ENCODE measurements at places on chromosomes 3 and 15.

DNA sequence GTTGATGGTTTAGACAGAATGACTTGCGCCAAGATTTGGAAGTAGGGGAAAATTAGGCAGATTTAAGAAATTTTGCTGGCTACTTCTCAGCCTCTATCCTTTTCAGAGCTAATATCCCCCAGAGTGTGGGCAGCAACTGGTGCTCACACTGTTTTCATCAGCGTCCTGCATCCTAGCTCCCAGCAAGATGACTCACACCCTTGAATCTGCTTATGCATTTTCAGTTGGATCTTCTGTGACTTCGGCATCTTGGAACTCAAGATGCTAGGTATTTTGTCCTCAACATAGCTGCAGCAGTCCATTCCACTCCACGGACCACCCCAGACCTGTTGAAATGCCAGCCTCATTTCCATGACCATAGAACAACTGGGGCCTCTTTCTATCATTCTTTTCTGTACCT, 336.1 kb upstream of the NR2F2 start:
- peak; percentile 4 for DNase-seq

DNA sequence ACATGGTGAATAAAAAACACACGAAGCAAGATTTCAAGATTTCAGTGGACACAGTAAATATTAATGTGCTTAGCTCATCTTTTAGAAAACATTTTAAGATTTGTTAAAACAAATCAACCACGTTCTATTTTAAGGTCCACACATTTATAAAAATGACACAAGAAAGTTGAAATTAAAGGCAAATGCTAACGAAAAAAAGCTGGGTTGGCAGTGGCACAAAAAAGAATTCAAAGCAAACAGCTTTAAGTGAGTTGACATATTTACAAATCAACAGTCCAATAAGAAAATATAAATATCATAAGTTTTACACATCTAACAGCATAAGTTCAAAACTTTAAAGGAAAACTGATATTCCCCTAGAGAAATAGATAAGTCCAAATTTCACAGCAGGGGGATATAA, 430.4 kb upstream of the CCDC54 start:
- DNase-seq = no peak

- peak; percentile 60 for DNase-seq
Measured at GRCh38 chr3:157130467-157131251, 29.3 kb downstream of the CCNL1 start.

DNA sequence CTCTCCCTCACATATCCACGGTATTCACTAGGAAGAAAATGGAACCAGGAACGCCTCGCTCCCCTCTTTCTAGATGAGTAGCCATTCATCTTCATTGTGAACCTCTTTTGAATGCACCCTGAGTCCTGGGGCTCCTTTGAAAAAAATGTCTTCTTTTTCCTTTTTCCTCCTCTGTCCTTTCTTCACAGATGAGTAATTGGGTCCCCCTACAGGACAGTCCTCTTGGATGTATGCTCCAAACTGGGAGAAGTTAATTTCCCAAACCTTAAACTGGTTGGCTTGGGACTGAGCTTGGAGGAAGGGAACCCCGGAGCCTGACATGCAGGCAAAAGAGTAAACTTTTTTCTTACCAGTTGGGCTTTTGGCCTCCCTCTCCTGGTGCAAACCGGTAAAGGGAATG, 108.8 kb downstream of the DPH6 start:
- DNase-seq = no peak

- no peak for DNase-seq
Measured at GRCh38 chr15:57109005-57109404, 190.6 kb downstream of the TCF12 start.

DNA sequence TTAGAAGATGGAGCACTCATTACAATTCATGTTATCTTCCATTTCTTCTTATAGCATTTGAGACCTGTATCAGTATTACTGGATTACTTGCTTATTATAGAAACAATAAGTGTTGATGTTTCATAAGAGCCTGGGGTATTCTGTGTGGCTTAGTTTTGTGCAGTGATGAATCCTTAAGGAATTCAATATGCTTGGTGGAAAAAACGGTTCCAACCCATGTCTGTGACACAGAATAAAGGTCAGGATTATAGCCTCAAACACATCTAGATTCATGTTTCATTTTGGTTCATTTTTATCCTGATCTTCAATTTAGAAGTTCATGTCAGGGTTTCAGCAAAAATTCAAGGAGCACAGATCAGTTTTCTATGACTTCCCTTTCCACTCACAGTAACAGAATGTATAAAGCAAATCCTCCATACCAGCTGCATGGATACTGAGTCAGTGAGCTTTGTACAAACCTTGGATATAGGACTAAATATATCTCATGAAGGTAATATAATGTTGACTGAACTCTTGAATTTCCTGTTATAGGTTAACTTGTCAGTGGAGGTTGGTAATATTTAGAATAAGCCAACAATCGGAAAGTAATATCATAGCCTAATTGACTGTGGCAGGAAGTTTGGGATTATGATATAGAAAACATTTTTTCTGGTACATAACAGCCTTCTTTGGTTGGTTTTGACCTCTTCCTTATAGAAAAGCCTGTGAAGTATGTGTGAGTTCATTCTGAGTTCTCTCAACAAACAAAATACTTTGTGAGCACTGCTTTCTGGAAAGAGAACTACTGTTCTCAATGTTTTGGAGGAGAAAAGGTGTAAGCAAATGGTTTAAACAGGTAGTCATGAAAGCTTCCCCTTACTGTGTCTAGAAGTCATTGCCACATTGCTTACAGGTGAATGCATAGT, 218.2 kb upstream of the TPM1 start:
- DNase-seq = peak; percentile 31

DNA sequence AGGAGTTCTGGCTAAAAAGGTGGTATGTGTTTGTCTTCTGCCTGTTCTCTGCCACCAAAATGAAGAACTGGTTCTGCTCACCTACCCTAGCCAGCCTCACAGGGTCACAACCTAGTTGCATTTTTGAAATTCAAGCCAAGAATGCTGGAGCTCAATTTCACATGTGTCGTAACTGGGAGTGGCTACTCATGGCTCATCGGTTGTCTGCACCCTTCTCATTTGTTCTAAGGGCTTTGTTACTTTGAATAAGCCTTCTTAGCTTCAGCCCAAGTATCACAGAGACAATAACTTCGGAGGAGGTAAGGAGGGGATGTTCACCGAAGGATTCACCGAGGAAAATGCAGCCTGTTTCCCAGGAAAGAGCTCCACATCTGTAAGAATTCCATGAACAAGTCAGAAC, 134.3 kb upstream of the RARB start:
- no peak for DNase-seq

- no peak for DNase-seq
Measured at GRCh38 chr3:5235655-5236054, 48.1 kb downstream of the EDEM1 start.

GRCh38 chr15:39511000-39511915, 69.6 kb upstream of the THBS1 start:
- DNase-seq = peak; percentile 79

DNA sequence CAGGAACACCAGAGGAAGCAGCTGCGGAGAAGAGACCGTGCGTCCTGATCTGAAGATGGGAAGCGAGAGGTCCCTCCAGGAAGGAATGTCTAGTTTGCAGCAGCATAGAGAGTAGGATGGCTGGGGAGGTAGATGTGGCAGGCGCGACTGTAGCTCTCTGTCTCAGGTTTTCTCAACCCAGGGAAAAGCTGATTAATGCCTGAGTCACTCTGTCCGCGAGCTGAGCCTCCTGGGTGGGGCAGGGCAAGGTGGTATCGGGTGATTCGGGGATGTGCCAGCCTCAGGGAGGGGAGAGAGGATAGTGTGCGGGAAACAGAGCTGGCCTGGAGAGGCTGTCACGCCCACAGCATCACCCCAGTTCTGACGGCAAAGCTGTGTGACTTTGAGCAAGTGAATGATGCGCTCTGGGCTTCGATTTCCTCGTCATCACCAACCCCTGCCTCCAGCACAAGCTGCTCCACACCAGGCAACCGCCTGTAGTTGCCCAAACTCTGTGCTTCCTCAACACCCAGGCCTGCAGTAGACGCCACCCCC, 28.4 kb downstream of the CPN2 start:
- peak; percentile 97 for DNase-seq

DNA sequence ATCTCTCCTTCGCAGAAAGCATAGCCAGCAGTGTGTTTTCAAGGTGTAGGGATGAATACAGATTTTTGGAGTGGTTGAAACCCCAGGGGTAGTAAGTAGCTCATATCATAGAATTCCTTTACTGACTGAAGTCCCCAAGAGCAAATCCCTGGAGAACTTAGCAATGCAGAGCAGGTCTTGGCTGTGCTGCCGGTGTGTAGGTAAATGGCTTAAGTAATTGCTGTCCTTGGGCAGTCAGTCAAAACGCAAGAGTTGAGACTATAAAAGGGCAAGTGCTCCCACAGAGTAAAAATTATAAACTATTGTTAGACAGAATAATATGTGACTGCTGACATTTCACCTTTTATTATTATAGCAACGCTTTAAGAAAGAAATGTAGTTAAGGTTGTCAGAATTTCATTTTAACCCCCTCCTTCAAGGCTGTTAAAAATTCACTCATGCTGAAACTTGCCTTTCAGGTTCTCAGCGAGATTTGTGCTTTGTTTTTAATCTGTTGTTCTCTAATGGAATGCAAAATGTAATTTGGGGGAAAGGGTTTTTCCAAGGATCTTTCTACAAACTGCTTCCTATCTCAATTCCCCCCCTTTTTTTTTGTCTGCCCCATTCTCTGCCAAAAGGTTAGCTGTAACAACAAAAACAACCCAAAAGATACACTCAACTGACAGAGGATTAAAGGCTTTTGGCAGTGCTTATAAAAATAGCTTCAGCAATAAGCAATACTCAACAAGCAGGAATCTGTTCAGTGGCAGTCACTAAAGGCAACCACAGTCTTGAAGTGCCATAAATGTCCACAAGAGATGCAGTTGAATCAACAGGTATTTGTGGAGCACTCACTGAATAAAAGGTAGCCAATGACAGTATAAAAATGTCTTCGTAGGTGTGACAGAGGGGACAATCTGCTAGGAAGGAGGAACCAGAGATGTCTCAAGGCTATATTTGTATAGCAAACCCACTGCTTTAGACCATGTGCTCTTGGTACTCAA, 105.3 kb downstream of the THRB start:
- DNase-seq = no peak

DNA sequence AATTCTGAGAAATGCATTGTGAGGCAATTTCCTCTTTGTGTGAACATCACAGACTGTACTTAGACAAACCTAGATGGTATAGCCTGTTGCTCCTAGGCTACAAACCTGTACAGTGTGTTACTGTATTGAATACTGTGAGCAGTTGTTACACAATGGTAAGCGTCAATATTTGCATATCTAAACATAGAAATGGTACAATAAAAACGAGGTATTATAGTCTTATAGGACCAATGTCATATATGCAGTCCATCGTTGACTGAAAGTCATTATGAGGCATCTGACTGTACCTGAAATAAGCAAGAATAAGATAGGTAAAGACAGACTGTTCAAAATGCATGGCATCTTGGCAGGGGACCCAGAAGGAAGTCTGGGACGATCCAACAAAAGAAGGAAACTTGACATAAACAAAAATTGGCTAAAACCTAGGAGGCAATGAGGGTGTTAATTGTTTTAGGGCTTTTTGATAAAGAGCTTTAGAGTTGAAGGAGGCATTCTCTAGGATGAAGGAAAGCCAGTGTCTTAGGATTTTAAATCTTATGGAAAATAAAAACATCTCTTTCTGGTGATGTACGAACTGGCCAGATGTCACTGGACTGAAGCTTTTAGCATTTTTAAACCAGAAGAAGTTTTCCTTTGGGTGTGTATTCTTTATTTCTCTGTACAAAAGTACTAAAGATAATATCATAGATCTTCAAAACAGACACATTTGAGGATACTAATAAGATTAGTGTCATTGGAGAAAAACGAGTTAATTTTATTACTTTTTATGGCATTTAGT, 9.2 kb upstream of the SPRED1 start:
- DNase-seq = no peak

DNA sequence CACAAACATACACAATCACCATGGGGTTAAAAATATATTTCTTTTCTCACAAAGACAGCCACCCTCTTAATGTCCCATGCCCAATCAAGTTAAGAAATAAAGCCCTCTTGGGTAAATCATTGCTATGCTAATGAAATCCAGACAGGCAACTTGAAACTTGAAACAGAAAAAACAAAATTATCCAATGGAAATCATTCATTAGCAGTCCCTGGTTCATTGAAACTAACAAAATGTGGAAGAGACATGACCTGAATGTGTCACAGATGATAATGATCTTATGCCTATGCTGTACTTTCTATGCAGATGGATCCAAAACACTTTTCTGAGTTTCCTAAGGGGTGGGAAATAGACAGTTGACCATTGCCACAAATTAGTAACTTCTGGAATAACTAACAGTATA, 983.7 kb downstream of the MCTP2 start:
- no peak for DNase-seq

- no peak for DNase-seq
Measured at GRCh38 chr15:77528290-77528967, 104.3 kb downstream of the LINGO1 start.

DNA sequence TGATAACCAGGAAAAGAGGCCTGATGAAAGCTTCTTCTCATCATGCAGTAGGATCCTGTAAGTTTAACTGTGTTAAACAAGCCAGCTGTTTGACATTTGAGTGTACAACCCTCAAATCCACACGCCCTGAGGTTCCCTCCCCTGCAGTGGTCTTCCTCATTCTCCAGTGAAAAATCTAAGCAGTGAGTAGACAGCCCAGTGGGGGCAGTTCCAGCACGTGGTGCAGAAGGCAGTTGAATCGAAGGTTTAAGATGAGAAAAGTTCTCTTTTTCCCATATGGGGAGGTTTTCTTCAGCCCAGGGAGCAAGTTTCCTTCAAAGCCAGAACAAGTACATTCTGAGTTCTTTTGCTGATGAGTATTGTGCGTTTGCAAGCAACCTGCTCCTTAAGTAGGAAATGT, 174.5 kb downstream of the NR2F2 start:
- DNase-seq = no peak

DNA sequence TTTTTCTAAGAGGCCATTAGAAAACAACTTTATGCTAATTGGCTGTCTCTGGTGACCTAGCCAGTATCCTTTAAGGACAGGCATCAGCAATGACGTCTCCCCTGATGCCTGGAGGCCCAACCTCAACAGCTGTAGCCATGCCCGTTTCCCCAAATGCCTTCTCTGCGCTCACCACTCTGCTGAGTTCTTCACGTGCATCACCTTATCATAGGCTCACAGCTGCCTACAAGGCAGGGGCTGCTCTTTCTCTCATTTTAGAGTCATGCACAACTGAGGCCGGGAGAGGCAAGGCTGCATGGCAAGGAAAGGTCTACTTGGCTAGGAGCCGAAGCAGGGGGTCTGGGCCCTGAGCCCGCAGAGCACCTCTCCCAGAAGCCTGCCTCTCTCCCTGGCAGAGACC, 43.9 kb upstream of the SEC13 start:
- DNase-seq = no peak

- DNase-seq = no peak
Measured at GRCh38 chr3:85652360-85652759, 693.6 kb downstream of the CADM2 start.

DNA sequence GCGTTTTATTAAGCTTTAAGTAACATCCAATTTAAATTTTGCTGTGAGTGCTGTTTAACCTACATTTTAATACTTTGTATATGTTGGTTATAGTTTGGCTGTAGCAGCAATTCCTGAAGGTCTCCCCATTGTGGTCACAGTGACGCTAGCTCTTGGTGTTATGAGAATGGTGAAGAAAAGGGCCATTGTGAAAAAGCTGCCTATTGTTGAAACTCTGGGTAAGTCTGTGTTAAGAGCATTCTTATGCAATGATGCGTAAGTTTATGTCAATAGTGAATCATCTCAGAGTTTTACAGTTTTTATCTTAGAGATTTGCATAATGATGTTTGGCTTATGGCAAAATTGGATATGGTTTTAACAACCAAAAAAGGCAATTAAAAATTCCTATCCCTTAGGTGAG, 62.7 kb downstream of the ASTE1 start:
- DNase-seq = peak; percentile 5
